ENCODE measurements at places on chromosomes 6 and 20.

DNA sequence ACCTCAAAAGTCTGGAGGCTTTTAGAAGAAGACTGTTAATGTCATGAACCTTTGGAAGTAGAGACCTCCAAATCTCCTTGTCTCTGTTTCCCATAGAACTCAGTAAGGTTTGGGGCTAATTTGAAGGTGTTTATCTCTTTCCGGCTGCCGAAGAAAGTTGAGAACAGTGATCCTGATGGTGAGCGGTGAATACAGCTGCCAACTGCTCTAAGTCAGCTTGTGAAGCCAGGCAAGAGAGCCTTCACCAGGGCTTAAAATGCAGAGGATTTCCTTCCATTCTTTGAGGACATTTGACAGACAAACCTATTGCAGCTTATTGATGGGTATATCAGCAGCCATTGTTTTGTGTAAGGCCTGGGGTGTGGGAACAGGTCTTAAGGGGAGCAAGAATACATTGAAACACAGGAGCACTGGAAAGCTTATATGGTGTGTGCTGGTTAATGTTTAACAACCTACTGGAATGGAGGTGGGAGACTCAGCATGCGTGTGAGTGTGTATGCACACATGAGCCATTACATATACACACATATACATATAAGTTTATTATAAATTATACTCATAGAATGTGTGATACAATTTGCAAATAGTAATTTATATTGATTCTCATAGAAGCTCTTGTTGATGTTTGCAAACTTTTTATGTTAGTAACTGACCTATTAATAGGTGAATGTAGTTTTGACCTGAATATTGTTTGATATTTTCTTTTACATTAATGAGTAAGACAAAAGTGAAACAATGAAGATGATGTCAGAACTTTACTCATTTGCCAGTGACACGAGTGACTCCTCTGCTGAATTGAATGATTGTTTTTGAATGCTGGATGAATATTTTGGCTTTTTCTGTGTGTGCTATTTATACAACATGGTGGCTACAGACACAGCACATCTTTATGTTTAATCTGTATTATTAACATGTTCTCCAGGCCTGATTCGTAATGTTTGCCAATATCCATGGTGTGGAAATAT is 18.1 kb downstream of the PLEKHG1 start:
- no peaks in the 10 kb centered on the region for H3K4me1 ChIP-seq
- no peak for DNase-seq
- no peak overlapping the region for H3K27ac ChIP-seq
- H3K27me3 ChIP-seq = no peaks in the 10 kb centered on the region
- no peaks in the 10 kb centered on the region for H3K36me3 ChIP-seq

- DNase-seq = no peak
- H3K27ac ChIP-seq = no peak overlapping the region
- H3K27me3 ChIP-seq = no peaks in the 10 kb centered on the region
- H3K4me1 ChIP-seq = peaks cover 6% of the 10 kb centered on the region
These were observed 24.2 kb upstream of the LAMP5 start for GRCh38 chr20:9490161-9490560.

DNA sequence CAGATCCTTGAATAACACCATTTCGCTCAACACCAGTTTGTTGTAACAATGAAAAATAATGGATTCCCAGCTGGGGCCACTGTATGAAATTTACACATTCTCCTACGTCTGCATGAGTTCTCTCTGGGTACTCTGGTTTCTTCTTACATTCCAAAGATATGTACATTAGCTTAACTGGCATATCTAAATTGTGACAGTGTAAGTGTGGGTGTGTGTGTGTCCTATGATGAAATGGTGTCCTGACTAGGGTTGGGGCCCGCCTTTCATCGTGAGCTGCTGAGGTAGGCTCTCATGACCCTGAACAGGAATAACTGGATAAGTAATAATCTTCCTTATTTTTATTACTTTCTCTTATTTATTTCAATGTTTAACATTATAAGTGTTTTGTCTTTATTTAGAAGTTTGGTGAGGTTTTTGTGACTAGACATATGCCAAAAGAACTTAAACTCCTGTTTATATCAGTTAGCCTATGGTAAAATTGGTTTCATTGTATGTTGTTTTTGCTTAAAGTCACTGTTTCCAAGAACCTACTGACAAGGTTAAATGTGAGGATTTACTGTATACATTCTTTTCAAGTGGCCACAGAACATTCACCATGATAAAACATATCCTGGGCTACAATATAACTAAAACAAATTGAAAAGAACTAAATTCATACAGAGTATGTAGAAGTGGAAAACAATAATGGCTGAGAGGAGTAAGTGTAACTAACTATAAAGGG is 42.4 kb downstream of the RBL1 start:
- peaks cover 38% of the 10 kb centered on the region for H3K36me3 ChIP-seq
- H3K27ac ChIP-seq = no peak overlapping the region
- DNase-seq = no peak
- H3K4me3 ChIP-seq = no peak overlapping the region

DNA sequence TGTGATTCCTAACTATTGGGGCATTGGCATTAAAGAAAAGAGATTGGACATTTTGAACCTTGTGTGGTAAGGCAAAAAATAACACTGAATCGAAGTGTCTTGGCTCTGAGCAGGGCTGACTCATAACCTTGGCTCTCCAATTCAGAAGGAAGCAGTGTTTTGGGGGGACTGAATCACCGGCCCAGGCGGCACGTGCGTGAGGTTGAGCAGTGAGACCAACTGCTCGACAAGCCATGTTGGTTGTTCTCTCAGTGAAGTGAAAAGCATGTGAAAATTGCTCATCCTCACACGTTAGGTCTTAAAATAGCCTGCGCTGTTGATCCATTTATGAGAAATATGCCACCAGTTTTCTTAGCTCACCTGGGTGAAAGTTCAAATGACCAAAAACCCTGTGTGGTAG is 137.8 kb upstream of the SPACA1 start:
- H3K27me3 ChIP-seq = no peaks in the 10 kb centered on the region
- no peaks in the 10 kb centered on the region for H3K36me3 ChIP-seq
- H3K27ac ChIP-seq = no peak overlapping the region
- H3K4me1 ChIP-seq = no peaks in the 10 kb centered on the region

DNA sequence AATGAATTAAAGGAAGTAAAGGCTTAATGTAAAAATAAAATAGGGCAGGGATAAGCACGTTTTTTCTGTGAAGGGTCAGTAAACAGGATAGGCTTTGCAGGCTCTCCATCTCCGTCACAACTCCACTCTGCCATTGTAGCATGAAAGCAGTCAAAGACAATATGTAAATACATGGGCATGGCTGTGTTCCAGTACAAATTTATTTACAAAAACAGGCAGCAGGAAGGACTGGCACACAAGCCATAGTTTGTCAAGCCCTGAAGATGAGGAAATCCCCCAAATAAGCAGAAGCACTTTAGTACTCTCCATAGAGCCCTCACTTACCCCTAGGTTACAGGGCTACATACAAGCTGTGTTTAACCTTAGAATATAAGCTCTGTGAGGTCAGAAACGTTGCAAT is 8.9 kb upstream of the FBXO9 start:
- peaks cover 1% of the 10 kb centered on the region for H3K36me3 ChIP-seq
- peaks cover 54% of the 10 kb centered on the region for H3K4me1 ChIP-seq
- H3K27me3 ChIP-seq = no peaks in the 10 kb centered on the region
- no peak for DNase-seq
- H3K27ac ChIP-seq = no peak overlapping the region

DNA sequence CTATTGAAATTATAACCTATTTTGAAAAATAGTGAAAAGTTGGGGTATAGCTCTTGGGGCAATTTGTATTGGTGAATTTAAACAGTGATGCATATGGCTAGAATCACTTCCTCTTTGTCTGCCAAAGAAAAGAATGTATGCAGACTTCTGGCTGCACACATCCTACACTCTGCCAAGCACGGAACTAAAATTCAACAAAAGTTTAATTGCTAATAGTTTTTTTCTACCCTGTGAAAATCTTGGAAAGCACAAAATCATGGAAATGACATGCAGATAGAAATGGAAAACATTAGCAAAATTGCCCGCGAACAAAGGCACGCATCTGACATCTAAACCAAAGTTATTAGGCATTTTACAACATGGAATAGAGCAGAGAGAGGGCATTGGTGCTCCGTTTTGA is 106.4 kb upstream of the PDE10A start:
- no peak for DNase-seq
- no peaks in the 10 kb centered on the region for H3K36me3 ChIP-seq
- H3K27me3 ChIP-seq = no peaks in the 10 kb centered on the region
- no peak overlapping the region for H3K27ac ChIP-seq

DNA sequence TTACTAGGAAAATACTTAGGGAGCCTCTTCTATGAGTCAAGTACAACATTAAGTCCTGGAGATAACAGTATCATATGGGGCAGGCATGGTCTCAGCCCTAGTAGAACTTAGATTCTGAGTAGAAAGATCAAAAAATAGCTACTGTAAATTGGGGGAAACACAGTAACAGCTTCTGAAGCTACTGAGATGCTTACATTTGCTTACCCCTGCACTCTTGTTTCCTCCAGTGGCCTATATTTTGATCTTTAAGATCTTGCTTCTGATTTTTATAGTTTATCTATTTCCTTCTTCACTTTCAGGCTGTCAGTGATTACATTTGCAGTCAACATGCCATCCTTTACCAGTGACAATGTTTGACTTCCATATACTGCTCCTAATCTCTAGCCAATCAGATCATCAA is 35.3 kb downstream of the HIVEP2 start:
- no peak overlapping the region for H3K4me3 ChIP-seq
- no peaks in the 10 kb centered on the region for H3K36me3 ChIP-seq
- no peak for DNase-seq
- no peak overlapping the region for H3K27ac ChIP-seq
- no peaks in the 10 kb centered on the region for H3K4me1 ChIP-seq
- no peaks in the 10 kb centered on the region for H3K27me3 ChIP-seq

DNA sequence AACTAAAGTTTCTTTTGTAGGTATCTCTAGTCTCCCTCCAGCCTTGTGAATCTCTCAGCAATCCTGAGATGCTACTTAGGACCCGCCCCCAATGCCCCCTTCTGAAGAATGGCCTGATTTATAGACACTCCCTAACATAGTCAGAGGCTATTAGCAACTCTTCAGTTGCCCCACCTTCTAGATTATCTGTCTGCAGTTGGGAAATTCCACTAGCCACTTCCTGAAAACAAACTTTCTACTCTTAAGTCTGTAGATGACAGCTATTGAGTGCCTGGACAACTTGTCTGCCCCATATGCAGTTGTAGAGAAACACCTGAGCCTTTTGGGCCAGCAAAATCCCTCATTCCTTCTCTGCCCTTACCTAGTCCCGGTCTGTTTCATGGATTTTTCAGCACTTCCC is 188.2 kb upstream of the PREP start:
- no peak for DNase-seq
- H3K4me1 ChIP-seq = peaks cover 24% of the 10 kb centered on the region
- no peaks in the 10 kb centered on the region for H3K27me3 ChIP-seq

- no peak overlapping the region for H3K27ac ChIP-seq
- no peaks in the 10 kb centered on the region for H3K27me3 ChIP-seq
- no peak overlapping the region for H3K4me3 ChIP-seq
- DNase-seq = no peak
- no peaks in the 10 kb centered on the region for H3K4me1 ChIP-seq
These were observed 858 bp downstream of the BCAS1 start for GRCh38 chr20:54069501-54069971.

GRCh38 chr6:156175433-156175832 is 601.7 kb upstream of the ARID1B start:
- H3K4me1 ChIP-seq = peaks cover 6% of the 10 kb centered on the region
- no peaks in the 10 kb centered on the region for H3K27me3 ChIP-seq
- no peak overlapping the region for H3K27ac ChIP-seq
- no peak for DNase-seq
- no peaks in the 10 kb centered on the region for H3K36me3 ChIP-seq

DNA sequence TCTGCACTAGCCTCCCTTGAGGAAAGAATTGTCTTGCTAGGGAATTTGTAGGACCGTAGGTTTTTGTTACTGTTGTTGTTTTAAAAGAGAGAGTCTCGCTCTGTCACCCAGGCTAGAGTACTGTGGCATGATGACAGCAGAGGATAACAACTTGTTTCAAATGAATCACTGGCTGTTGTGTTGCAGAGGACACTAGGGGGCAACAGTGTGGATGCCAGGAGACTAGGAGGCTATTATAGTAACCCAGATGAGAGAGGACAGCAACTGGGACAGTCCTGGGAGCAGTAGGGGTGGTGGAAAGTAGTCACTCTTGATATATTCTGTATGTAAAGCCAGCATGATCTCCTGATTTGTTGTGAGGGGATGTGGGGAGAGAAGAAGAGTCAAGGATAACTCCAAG is 41.8 kb upstream of the LAMA4 start:
- H3K27me3 ChIP-seq = no peaks in the 10 kb centered on the region
- DNase-seq = no peak
- no peak overlapping the region for H3K27ac ChIP-seq
- no peaks in the 10 kb centered on the region for H3K36me3 ChIP-seq
- no peak overlapping the region for H3K4me3 ChIP-seq

DNA sequence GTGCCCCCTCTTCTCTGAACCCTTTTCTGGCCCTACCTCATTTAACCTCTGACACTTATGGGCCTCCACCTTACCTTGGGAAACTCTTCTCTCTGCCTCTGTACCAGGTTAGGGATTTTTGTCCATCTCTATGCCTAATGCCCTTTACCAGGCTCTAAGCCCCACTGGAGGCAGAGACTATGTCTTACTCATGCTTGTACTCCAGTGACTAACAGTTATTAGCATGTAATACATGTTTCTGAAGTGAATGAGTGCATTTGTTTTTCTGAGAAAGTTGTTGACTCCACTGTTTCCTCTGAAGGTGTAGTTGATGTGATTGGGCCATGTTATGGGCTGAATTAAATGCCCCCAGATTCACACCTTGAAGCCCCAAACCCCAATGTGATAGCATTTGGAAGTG is 234.3 kb downstream of the PACRG start:
- peaks cover 11% of the 10 kb centered on the region for H3K4me1 ChIP-seq
- H3K4me3 ChIP-seq = no peak overlapping the region
- no peak for DNase-seq
- H3K36me3 ChIP-seq = no peaks in the 10 kb centered on the region
- no peaks in the 10 kb centered on the region for H3K27me3 ChIP-seq

GRCh38 chr20:58002901-58003300 is 225.6 kb downstream of the ANKRD60 start:
- H3K27me3 ChIP-seq = no peaks in the 10 kb centered on the region
- peaks cover 30% of the 10 kb centered on the region for H3K4me1 ChIP-seq
- no peak overlapping the region for H3K27ac ChIP-seq
- no peak overlapping the region for H3K4me3 ChIP-seq
- H3K36me3 ChIP-seq = no peaks in the 10 kb centered on the region

DNA sequence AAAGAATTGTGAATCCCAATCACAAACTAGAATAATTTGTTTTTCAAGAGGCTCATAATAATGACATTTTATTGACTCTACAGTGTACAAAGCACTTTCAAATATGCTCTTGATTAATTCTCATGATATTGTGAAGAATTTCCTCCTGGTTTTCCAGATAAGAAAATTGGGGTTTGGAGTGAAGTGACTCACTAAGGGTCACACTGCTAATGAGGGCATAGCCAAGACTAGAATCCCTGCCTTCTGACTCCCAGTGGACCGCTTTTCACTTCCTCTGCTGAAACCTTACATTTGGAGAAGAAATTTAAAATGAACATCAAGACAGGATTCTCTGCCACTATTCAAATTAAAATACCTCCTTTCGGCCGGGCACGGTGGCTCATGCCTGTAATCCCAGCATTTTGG is 38.3 kb upstream of the LTV1 start:
- peaks cover 5% of the 10 kb centered on the region for H3K36me3 ChIP-seq
- no peak for DNase-seq
- no peaks in the 10 kb centered on the region for H3K27me3 ChIP-seq

- no peak overlapping the region for H3K27ac ChIP-seq
- no peak for DNase-seq
- H3K36me3 ChIP-seq = no peaks in the 10 kb centered on the region
- no peaks in the 10 kb centered on the region for H3K27me3 ChIP-seq
These were observed 125.6 kb upstream of the QKI start for GRCh38 chr6:163288915-163289314.

All from vagina (tissue), 2 donors.